Small intestine (tissue), 16 donors: ENCODE measurements at places on chromosomes 7 and 10. TPM values are rescaled to one million over a fixed set of nuclear protein-coding genes. Genes with fewer than 3 reads are reported as not detected.

- H3K4me1 ChIP-seq = no peaks in the 10 kb centered on the region
- H3K36me3 ChIP-seq = peaks cover 15% of the 10 kb centered on the region
Observed at GRCh38 chr7:4018601-4019316, 663.3 kb upstream of the FOXK1 start.

DNA sequence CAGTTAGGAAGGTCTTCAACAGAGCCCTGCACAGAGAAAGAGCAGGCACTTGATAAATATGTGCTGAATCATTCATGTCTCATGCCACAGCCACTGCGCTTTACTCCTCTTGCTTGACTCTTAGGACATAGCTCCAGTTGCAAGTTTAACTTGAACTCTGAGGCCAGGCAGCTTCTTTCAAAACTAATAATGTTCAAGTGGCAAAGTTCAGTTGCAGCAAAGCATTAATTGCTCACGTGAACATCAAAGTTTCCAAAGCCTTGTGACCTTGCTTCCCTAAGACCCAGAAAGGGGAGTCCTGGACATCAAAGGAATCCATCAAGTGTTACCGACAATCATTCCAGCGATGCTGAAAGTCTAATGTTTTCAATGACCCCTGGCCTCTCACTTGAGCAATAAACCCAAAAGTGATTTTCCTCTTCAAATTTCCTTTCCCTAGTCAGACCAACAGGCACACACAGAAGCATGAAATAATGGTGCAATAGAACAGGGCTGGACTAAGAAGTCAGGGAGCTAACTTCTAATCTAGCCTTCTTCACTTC lies 21.8 kb upstream of the TECTB start:
- DNase-seq = peak; percentile 80
- H3K4me3 ChIP-seq = no peak overlapping the region
- no peaks in the 10 kb centered on the region for H3K36me3 ChIP-seq
- no peaks in the 10 kb centered on the region for H3K27me3 ChIP-seq
- peaks cover 31% of the 10 kb centered on the region for H3K4me1 ChIP-seq

Gene HEPACAM2
- 108 TPM for polyA plus RNA-seq

Gene ECHDC3
- 25.8 TPM for polyA plus RNA-seq

Gene DYNC1I1
- 0.27 TPM for polyA plus RNA-seq

GRCh38 chr10:132957981-132958882 lies 15.9 kb upstream of the CFAP46 start:
- no peak for DNase-seq
- H3K27me3 ChIP-seq = peaks cover 2% of the 10 kb centered on the region
- no peak overlapping the region for H3K27ac ChIP-seq

GRCh38 chr10:98029149-98030092 lies 1.0 kb downstream of the CRTAC1 start:
- H3K4me3 ChIP-seq = peak overlapping the region; percentile 29
- no peak overlapping the region for H3K27ac ChIP-seq
- no peaks in the 10 kb centered on the region for H3K36me3 ChIP-seq
- H3K27me3 ChIP-seq = peaks cover 21% of the 10 kb centered on the region
